Left renal cortex interstitium (tissue), 4 donors: ENCODE measurements at places on chromosomes 11 and 22. TPM values are rescaled to one million over a fixed set of nuclear protein-coding genes. Genes with fewer than 3 reads are reported as not detected.

DNA sequence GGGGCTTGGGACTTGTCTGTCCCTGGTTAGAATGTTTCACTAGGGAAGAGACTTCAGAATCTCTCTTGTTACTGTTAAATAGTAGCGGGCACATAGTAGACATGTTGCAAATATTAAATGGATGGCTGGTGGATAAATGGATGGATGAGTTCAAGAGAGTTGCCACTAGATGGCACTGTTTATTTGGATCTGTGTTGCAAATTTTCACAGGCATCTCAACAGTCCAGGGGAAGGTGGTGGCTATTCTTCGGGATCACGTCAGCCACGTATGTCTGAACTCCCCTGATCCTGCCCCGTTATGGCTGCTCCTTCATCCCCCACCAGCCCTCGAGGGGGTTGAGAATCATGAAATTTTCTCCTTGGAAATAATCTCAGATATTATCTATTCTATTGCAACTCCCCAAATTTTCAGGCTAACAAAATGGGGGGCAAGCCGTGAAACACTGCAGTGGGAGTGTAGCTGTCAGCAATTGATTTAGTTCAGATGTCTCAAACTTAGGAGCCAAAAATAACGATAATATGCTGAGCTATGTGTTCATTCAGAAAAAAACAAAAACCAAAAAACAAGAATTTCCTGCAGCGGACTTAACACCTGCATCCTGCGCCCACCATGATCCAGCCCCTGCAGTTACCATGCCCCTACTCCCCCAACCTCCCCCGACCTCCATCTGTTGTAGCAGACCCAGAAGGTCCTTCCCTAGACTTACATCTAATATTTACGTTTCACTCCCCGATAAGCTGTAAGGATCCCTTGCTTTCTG lies 29.1 kb upstream of the BIRC3 start:
- DNase-seq = no peak

DNA sequence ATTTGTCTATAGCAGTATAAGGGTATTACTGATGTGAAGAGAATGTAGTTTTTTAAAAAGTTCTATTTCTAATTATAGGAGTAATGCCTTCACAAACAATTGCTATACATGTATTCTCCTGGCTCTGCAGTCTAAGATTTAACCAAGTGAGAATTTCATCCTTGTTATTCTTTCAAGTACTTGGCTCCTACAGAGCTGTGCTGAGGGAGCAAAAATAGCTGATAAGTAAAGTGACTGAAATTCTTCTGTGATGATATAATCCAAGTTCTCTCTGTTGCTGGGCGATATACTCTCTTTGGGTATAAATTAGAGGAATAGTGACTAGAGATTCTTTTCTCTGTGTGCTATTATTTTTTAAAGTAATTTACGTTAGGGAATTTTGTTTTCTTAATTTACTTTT lies 68.0 kb downstream of the PGR start:
- no peak for DNase-seq

DNA sequence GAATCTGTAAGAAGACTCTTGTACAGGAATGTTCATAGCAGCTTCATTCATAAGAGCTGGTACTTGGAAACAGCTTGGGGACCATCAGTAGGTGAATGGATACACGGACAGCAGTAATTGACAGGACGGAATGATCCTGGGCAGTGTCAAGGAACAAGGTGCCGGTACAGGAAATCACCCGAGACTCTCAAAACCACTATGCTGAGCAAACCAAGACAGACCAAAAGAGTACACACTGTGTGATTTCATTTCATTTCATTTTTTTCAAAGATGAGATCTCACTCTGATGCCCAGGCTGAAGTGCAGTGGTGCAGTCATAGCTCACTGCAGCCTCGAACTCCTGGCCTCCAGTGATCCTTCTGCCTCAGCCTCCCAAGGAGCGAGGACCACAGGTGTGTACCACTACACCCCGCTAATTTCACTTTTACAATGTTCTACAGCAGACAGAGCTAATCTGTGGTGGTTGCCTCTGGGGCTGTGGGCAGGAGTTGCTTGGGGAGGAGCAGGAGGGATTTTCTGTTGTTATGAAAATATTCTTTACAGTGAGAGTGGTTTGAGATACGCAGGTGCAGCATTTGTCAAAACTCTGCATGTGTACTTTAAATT lies 15.6 kb downstream of the PARVB start:
- no peak for DNase-seq

The NAALAD2 gene
- 33.7 TPM for polyA plus RNA-seq

The SNX32 gene
- polyA plus RNA-seq = 4.9 TPM

The KCNJ1 gene
- 127 TPM for polyA plus RNA-seq

The LRRC75B gene
- 28.0 TPM for polyA plus RNA-seq

The SYT12 gene
- polyA plus RNA-seq = 0.14 TPM
